HL-60 (cell line): ENCODE measurements at places on chromosomes 16 and 17.

DNA sequence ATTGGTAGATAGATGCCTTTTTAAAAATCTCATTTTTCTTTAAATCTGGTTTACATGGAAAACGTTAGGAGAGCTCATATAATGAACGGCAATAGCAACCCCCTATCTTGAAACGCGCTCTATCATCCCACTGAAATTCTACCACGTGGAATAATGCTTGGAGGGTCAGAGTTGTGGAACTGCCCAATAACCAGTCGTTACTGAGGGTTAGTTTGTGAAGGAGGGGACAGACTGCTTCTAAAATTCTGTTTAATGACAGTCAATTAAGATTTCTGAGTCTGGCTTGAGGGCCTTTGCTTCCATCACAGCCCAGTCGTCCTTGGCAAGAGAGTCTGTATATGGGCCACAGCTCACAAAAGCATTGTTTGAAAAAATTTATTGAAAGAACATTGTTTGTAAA lies 482 bp downstream of the IRF8 start:
- DNase-seq = no peak

DNA sequence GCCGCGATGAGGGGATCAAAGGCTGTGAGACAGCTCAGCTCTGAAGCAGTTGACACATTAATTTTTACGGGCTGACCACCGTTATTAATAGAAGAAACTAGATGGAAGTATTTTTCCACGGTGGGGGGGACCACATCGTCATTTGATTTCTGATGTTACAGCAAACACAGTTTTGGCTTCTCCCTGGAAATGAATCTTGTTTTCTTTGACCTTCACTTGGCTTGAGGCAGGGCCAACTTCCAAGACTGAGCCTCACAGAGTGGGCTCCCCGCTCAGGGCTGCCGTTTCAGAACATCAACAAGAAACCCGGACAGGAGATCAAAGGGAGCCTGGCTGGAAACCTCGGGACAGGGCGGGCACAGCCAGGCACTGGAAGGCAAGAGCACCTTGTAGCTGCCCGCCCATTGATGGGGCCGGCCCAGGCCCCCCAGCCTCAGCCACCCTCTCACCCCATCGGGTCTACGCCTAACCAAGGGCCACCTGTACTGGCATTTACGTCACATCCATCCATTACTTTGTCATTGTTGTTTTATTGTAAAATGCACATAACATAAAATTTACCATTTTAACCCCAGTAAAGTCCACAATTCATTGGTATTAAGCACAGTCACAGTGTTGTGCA lies 124.6 kb downstream of the C16orf95 start:
- DNase-seq = no peak

DNA sequence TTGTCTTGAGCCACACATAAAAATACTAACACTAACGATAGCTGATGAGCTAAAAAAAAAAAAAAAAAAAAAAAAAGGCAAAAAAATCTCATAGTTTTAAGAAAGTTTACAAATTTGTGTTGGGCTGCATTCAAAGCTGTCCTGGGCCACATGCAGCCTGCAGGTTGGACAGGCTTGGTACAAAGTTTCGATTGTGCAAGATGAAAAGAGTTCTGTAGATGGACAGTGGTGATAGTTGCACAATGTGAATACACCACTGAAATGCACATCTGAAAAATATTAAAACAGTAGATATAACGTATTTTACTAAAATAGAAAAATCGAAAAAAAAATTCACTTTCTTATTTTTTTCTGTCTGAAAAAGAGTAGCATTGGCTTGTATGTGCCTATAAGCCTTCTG lies 42.9 kb downstream of the AMFR start:
- DNase-seq = no peak

DNA sequence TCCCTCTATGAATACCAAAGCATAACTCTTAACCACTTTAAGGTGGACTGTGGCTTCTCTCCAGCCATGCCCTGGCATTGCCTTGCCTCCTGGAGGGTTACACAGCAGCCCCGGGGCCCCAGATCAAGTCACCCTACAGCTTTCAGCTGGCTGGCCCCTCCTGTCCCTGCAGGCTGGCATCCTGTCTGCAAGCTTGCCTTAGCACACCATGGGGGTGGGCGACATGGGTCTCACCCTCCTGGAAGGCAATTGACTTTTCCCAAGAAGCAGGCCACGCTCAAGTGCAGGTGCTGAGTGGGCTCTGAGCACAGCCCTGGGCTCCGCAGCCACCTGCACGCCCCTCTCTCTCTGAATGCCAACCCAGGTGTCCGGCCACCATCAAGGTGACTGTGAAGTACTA lies 25.8 kb upstream of the AKTIP start:
- DNase-seq = no peak

DNA sequence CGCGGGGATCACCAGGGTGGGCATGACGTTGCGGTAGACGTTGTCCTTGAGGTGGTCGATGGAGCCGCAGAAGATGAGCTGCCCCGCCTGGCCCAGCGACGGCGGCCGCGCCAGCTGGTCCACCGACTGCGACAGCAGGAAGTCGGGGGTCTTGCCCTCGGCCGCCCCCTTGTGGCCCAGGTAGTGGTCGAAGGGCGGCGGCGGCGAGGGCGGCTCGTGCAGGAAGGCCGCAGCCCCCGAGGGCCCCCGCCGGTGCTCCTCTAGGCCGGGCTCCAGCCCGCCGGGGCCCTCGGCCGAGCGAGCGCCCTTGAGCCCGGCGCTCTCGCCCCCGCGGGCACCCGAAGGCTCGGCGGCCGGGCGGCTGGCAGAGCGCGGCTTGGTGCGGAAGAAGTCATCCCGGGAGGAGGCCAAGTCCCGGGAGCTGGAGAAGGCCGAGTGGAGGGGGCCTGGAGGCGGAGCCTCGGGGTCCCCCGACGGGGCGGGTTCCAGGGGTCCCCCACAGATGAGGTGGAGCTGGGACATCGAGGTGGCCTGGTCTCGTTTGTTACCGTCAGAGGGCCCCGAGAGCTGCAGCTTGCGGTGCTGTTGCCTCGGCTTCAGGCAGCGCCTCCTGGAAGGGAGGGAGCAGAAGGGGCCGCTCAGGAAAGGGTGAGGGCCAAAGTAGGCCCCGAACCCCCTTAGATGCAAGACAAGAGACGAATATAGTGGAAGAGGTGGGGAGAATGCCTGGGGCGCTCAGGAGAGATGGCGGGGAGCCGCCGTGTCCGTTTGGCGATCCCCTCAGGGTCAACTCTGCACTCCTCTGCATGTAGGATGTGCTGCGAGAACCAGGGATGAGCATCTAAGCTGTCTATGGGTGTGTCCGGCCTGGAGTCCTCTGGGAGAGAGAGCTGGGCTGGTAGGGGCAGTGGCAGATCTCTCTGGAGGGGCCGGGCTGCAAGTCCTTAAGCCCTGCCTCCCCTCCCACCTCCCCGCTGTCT lies 8.8 kb downstream of the FAM171A2 start:
- peak; percentile 24 for DNase-seq

- DNase-seq = no peak
Measured at GRCh38 chr16:67349172-67349571, 22.6 kb downstream of the LRRC36 start.

- no peak for DNase-seq
Measured at GRCh38 chr17:81523402-81524038, 4.7 kb upstream of the FSCN2 start.

DNA sequence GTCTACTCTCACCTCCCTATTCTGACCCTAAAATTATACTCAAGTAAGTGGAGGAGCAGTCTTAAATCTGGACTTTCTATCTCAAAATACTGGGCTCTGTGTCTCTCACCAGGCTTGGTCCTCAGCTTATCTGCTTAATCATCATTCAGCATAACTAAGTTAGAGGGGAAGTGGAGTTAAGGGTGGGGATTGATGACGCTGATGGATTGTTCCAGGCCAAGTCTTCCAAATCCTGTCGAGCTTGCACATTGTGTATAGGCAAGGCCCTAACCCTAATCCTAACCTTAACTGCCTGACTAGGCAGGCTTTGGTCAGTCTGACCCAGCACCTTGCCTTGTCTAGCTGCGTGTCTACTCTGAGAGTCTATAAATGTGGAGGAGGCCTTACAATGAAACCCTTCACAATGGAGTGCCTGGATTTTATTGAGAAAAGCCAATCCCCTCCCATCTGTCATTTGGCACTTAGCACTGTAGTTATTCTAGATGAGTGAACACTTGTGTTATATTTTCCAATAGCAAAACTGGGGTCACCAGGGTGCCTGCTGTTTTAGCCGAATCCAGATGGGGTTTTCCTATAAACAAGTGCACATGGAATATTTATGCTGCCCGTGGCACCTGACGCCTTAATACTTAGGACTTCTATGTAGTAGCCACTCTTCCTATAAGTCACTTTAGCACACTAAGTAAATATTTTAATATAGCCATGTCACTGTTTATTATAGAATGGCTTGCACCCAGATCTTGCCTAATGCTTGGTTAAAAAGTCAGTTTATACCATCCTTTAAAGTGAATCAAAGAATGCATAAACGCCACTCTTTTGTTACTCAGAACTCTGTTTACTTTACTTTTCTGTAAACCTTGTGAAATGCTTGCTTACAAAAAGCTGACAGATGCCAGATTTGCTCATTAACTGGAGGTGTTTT lies 193.2 kb upstream of the MYOCD start:
- no peak for DNase-seq

- no peak for DNase-seq
Measured at GRCh38 chr17:7459961-7460545, 15.2 kb downstream of the CHRNB1 start.

DNA sequence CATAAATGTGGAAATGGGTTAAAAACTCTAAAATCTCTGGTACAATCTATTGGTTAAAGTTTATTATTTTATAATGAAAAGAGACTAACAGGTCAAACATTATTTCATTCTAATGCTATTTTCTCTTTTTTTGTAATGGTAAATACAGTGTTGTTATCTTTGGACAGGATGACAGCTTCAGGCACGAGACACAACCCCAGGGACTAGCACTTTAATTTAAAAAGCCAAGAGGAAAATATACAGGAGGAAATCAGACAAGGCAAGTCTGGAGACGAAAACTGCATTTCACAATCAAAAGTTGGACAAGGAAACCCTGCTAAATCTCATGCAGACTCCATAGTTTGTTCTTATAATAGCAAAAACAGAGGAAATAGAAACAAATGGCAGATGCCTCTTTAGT lies 589.1 kb upstream of the CDH8 start:
- no peak for DNase-seq

GRCh38 chr17:68238871-68239253 lies 9.0 kb upstream of the AMZ2 start:
- no peak for DNase-seq
